Activated T-helper 17 cell treated with anti-CD3 and anti-CD28 coated beads, Interleukin-2, amount 50 U/mL, for 72 hours (primary cell): ENCODE measurements at places on chromosomes 7 and 10.

DNA sequence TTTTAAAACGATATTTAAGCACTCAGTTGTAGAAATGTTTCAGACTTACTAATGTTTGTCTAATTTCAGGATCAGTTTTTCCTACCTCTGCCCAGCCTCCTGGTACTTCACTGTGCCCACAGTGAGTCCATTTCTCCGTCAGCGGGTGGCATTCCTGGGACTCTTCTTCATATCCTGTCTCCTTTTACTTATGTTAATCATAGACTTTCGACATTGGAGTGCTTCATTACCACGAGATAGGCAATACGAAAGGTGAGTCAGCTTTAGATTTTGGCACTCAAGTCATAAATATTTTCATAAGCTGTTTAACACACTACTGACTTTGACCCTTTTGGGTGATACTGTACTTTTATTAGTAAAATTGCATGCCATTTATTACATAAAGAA, 2.1 kb downstream of the ENTPD7 start:
- ATAC-seq: no peak

- ATAC-seq: peak; percentile 76
Observed at GRCh38 chr7:140656548-140657515, 15.9 kb upstream of the ADCK2 start.

- no peak for ATAC-seq
Observed at GRCh38 chr7:26854876-26855855, 9.2 kb downstream of the SKAP2 start.

GRCh38 chr10:110056822-110057221, 49.0 kb downstream of the ADD3 start:
- ATAC-seq: no peak

DNA sequence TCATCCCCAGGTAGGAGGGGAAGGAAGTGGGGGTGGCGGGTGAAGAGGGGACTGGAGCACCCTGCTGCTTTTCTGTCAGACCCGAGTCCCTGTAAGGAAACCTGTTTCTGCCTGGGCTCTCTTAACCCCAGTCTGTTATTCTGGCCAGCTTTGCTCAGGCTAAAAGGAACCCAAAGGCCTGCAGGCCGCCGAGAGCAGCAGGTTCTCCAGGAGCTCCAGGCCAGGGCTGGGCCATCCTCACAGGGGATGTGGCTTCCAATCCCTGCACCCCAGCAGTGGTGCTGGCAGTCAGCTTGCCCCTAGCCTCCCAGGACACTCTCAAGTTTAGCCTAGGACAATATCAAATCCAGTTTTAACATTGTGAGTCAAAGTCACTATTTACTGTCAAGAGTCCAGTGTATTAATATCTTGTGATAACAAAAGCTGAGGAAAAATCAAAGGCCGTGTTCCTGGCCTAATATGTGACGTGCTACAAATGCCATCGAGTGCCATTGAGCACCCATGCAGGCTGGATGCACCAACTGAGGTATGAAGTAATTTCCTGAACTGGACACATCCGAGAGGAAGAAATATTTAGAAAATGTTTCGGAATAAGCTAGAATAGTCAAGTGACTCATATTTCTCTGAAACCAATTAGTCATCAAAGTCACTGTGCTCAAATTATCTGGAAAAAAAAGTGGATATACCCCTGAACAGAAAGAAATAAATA, 7.0 kb downstream of the PKD1L1 start:
- ATAC-seq: no peak

DNA sequence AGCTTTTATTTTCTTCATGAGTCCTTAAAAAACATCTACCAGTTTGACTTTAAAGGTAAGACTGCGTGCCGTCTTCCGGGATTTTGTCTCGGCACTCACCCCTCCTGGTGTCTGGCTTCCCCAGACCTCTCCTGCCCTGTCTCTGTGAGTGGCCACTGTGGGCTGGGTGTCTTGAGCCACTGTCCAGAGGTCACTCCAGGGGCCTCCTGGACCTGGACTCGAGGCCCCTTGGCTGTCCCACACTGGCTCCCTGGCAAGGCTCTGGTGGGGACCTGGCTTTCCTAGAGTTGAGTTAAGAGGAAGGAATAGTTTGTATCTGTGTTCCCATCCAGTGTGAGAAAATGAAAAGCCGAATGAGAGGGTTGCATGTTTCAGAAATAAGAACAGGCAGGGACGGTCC, 95.5 kb downstream of the NKX6-2 start:
- ATAC-seq: no peak

GRCh38 chr7:116327752-116328151, 117.4 kb downstream of the TES start:
- ATAC-seq: no peak

DNA sequence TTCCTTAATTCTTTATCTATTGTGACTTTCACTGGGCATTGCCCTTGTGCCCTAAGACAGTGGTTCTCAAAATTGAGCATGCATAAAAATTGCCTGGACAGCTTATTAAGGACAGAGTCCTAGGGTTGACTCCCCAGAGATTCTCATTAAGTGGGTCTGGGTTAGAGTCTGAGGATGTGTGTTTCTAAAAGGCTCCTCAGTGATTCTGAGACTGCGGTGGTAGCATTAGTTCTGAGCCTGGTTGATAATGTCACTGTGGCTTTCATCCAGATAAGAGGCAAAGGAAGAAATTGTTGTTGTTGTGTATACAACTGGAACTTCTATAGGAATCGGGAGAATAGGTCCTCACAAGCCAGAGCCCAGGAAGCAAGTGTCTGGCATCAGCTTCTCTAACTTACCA, 1.3 kb downstream of the IFIT2 start:
- ATAC-seq: no peak

DNA sequence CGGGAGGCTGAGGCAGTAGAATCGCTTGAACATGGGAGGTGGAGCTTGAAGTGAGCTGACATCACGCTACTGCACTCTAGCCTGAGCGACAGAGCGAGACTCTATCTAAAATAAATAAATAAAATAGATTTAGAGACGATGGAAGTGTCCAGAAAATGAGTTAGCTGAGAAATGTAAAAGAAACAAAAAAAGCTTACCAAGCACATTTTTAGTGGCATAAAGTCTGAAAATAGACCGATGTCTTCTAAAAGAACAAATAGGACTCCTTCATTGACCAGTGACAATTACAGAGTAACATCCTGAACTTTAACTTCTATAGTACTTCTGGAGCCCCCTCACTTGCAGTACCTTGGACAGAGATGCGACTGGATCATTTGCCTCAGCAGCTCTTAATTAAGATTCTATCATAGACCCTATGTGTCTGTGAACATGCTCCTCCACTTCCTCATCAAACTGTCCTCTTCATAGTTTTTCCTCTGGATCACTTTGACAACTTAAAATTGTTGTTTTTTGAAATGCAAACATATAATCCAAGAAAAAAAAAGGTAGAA, 25.2 kb upstream of the SRPK2 start:
- no peak for ATAC-seq

DNA sequence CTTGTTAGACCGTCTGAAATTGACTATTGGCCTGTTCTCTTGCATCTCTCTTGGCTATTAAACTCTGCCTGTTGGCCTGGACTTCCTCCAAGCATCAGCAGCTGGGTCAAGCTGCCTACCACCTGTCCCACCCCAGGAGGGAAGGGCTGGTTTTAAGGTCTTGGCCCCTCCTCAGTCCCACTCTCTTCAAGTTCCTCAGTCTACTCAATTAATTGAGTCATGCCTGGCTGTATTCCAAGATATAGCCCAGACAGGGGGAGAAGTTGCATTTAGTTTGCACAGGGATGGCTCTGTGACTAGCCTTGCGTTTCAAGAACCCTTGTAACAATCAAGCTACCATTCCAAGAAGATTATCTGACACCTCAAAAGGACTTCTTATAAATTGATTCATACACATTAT, 113.8 kb upstream of the GLI3 start:
- no peak for ATAC-seq

GRCh38 chr7:101699881-101700823, 71.1 kb upstream of the MYL10 start:
- ATAC-seq: no peak
